ENCODE measurements at places on chromosomes 16 and 17.

DNA sequence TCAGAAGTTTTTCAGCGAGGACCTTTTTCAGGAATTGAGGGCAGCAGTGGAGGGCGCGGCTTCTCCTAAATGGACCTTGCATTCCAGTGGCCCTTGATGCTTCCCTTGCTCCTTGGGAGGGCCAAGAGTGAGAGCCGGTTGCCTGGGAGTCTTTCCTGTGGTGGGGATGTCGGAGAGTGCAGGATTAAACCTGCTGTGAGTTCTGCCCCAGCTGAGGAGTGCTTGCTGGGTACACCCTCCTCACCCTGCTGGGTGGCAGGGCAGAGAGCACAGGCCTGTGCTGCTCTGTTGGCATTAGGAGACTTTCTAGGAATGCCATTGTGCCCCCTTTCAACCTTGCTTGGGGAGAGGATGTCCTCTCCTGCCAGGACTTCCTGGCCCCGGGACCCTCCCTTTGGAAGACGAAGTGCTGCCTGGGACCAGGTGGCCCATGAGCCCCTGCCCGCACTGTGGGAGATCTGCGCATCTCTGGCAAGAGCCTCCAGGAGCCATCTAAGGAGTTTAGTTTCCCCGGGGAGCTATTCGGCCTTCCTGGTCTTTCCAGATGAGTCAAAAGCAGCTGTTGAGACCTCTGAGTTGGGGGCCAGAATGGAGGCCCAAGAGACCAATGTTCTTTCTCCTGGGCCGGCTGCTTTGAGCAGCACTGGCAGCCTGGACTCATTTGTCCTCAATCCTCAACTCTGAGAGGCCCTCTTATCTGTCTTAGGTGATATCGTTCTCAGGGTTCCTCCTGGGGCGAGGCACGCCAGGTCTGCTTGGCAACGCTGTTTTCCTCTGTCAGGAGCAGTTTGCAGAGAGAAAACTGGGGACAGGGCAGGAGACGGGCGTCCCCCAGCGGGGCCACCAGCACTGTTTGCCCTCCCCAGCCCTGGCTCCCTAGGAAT, 5.6 kb downstream of the LLGL2 start:
- no peak for DNase-seq

GRCh38 chr16:68179196-68179795, 56.6 kb downstream of the ESRP2 start:
- no peak for DNase-seq

GRCh38 chr17:31462261-31462660, 70.8 kb downstream of the RAB11FIP4 start:
- DNase-seq = no peak

- DNase-seq = no peak
Measured at GRCh38 chr17:40070709-40071312, 8.0 kb downstream of the THRA start.

- no peak for DNase-seq
Measured at GRCh38 chr17:20206591-20206990, 197.4 kb downstream of the SPECC1 start.

- DNase-seq = no peak
Measured at GRCh38 chr17:55726440-55726839, 3.8 kb upstream of the TMEM100 start.

DNA sequence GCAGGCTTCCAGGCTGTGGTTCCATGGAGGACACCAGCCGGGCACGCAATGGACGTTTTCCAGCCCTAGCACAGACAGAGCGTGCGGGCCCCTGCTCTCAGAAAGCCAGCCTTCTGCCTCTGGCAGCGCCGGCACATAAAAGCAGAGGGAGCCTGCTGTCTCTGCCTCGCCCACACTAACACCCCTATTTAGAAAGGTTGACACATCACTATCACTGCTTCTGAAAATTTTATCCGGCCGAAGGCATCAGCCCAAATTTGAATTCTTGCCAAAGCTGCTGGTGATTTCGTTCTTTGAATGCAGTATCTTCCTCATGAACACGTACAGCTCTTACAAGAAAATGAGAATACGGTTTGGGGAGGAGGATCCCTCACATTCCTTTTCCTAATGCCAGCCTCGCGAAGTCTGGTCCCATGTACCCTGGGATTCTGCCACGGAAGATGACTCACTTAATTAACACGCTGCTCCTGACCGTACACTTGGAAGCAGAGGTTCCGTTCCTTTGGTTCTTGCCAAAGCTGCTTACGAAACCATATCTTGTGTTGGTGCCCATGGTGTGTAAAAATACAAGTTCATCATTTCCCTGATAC, 1.3 kb upstream of the RAB11FIP3 start:
- DNase-seq = no peak

GRCh38 chr17:79255926-79256585, 181.4 kb downstream of the ENGASE start:
- DNase-seq = no peak

DNA sequence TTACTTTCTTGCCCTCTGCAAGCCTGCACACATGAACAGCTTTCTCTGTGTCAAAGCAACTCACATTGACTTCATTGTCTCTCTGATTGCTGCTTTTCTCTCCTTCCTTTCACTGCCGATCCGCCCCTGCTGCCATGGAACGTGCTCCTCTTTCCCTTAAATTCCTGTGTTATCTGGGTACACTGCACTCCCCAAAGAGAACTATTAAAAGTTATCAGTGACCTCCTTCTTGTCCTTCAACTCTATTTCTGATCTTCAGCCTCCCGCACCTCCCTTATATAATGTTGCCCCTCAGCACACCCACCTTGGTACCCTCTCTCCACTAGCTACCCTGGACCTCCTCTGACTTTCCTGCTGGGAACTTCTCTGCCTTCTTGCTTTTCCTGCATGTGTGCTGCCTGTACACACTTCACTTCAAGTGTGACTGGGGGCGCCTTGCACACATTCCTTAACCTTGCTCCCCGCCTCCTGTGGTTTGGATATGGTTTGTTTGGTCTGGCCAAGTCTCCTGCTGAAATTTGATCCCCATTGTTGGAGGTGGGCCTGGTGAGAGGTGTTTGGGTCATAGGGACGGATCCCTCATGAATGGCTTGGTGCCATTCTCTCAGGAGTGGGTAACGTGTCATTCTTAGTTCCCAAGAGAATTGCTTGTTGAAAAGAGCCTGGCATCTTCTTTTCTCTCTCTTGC, 26.7 kb upstream of the PMP22 start:
- DNase-seq = no peak

- DNase-seq = no peak
Measured at GRCh38 chr17:48593126-48593829, at the start of gene HOXB5. TSS of gene HOXB5 (minus strand) at chr17:48593779. CDS start at chr17:48593682, 97 bp downstream.

GRCh38 chr16:62135446-62135845, 99.2 kb upstream of the CDH8 start:
- DNase-seq = no peak

- DNase-seq = no peak
Measured at GRCh38 chr17:30148376-30148775, 31.8 kb downstream of the NSRP1 start.

GRCh38 chr16:67915831-67916723, 15.6 kb downstream of the CTRL start:
- DNase-seq = no peak

DNA sequence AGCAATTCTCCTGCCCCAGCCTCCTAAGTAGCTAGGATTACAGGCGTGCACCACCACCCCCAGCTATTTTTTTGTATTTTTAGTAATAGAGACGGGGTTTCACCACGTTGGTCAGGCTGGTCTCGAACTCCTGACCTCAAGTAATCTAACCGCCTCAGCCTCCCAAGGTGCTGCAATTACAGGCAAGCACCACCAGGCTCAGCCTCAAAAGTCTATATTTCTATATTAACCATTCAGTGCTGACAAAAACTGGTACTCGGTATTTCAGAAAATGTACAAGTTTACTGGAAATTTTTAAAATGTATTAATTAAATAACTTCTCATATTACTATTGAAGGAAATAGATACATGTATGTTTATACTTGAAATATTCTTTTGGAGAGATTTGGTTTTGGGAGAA, 1.4 kb upstream of the HEXD start:
- DNase-seq = no peak

DNA sequence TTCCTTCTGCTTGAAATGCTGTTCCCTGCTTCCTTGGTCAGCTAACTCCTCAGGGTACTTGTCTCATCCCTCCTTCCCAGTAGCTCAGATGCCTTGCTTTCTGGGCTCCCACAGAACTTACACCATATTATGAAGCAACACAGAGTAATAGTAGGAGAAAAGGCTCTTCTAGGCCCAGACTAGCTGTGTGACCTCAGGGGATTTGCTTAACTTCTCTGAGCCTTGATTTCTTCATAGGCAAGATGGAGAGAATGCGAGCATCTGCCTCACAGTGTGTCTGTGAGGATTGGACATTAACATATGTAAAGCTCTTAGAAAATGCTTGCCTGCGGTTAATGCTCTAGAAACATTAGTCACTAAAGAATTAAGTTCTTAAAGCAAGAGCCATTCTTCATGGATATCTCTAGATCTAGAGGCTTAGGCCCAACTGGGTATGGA, 22.3 kb upstream of the PECAM1 start:
- no peak for DNase-seq

DNA sequence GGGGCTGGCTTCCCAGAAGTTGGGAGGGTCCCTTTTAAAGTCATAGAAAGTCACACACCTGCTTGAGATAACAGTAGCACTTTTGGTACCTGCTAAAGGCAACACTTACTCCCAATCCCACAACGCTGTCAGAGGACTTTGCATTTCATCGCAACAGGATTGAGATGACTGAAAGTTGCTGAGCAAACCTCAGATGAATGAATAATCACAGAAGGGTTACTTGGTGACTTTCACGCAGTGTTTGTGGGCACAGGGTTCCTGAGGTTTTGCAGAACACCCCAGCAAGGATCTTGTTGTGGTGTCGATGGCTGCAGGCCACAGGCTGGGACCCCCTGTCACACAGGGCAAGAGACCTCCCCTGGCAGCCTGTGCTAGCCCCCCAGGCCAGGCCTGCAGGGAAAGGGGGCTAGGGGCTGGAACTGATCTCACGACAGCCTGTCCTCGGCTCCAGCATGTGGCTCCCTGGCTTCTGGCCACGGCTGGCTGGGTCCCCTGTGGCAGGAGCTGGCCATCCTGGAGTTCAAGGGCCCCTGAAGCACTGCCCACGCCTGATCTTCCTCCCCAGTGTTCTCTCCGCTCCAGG, 79.4 kb upstream of the CBX4 start:
- no peak for DNase-seq

- no peak for DNase-seq
Measured at GRCh38 chr17:44362949-44363612, 572 bp downstream of the FAM171A2 start.

- DNase-seq = no peak
Measured at GRCh38 chr16:85537795-85538401, 75.2 kb upstream of the GSE1 start.

- DNase-seq = no peak
Measured at GRCh38 chr17:75681289-75681688, 14.2 kb downstream of the SAP30BP start.

DNA sequence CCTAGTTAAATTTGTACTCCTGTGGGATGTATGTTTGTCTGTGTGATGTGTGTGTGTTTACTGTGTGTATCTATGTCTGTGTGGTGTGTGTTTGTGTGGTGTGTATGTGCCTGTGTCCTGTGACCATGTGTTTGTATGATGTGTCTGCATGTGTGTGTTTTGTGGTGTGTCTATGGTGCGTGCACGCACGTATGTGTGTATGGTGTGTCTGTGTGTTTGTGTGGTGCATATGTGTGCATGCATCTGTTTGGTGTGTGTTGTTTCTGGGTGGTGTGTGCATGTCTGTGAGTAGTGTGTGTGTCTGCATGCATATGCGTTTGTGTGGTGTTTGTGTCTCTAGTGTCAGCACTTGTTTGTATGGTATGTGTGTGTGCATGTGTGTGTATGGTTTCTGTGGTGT, 174.2 kb upstream of the RBFOX1 start:
- DNase-seq = no peak

DNA sequence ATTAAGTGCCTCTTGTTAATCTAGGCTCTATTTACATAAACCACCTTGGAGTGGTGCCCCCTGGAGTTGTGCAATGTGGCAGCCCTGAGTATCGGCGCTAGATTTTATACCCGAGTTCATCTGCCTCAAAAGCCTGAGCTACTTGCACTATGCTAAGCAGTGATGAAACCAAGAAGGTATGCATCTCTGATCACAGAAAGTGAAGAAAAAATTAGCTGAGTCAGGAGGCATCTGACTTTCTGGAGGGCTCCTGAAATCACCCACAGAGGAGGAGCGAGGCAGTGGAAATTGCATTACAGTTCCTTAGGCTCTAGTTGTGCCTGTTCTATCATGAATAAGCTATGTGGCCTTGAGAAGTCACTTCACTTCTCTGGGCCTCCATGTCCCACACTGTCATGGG, 80.3 kb upstream of the PSMD7 start:
- no peak for DNase-seq

DNA sequence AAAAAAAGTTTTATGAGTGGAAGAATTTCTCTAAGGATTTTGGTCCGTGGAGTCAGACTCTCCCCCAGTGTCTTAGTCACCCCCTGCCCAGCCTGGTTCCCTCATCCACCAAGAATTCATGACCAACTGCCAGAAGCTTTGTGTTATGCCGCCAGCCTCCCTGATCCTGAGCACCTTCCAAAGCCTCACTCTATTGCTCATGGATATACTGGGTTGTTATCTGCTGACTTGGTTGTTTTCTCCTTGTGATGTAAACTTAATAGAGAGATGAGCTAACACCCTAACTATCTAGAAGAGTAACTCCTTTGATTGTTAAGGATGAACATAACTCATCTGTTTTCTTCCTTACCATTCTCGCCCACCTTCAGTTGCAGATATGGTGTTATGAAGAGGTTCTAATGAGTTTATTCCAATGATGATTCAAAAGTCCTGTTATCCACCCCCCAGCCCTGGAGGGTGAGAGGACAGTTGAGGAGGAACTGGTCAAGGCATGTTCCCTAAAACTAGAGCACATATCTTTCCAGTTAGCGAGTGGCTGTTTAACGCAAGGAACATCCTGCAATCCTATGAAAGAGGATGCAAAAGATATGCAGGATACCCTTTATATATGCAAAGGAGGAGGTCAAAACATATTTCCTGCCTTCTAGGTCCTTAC, 1.5 kb upstream of the PSMD3 start:
- DNase-seq = no peak

DNA sequence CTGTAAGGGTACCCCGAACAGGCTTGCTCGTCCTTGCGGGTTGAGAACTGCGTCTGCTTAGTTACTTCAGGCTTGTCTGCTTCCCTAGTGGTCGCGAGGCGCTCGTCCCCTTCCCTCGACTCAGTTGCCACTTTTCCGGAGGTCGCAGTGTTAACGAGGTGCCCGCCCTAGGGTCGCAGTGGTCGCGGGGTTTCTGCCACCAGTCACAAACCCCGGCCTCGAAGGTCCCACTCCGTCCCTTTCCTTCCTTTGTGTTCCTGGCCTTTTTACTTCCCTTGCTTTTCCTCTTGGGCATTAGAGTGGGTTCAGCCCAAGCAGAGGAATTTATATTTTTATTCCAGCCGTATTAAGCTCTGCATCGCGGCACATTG, 299 bp downstream of the NUP85 start:
- no peak for DNase-seq

GRCh38 chr17:76034428-76035350, 7.6 kb upstream of the EVPL start:
- DNase-seq = no peak

DNA sequence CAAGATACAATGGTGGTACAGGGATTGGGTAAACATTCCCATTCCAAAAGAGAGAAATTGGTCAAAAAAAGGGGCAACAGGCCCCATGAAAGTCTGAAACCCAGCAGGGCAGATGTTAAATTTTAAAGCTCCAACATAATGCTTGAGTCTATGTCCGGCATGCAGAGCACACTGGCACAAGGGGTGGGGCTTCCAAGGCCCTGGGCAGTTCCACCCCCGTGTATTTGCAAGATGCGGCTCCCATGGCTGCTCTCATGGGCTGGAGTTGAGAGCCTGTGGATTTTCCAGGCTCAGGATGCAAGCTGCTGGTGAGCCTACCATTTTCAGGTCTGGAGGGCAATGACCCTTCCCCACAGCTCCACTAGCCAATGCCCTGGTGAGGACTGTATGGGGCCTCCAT, 27.9 kb upstream of the RAI1 start:
- no peak for DNase-seq

- DNase-seq = no peak
Measured at GRCh38 chr17:37789021-37789565, 44.2 kb upstream of the HNF1B start.

Measured in neuronal stem cell (in vitro differentiated cells).